ENCODE measurements at places on chromosomes 4 and X.

DNA sequence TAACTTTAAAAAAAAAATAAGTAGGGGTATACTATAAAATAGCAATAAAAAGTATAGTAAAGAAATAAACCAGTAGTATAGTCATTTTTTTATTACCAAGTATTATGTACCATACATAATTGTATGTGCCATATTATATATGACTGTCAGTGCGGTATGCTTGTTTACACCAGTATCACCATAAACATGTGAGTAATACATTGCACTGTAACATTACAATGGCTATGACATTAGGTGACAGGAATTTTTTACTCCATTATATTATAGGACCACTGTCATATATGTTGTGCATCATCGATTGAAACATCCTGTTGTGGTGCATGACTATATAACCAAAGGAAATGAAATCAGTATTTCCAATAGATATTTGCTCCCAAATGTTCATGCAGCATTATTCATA lies 176.9 kb upstream of the ARHGAP24 start:
- no peak for DNase-seq

DNA sequence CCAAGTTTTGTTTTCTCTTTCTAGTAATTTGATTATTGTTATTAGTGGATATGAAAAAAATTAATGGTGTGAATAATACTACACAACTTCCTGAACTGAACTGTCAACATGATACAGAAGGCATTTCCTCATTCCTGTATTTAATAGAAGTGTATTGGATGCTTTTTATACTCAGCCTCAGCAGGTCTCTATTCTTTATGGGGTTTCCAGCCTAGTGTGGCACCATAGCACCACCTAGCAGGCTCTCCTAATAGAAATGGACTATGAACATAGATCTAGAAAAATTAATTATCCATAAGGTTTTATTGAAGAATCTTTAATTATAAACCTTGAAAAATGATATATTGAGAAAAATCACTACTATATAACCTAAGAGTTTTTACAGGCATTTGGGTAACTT lies 52.4 kb downstream of the GLRB start:
- no peak for DNase-seq

GRCh38 chr4:19074036-19074435 lies 1052.5 kb upstream of the LCORL start:
- no peak for DNase-seq

GRCh38 chrX:151773434-151773833 lies 38.9 kb downstream of the CNGA2 start:
- DNase-seq, result no peak
